ENCODE measurements at places on chromosomes 6 and 20.

DNA sequence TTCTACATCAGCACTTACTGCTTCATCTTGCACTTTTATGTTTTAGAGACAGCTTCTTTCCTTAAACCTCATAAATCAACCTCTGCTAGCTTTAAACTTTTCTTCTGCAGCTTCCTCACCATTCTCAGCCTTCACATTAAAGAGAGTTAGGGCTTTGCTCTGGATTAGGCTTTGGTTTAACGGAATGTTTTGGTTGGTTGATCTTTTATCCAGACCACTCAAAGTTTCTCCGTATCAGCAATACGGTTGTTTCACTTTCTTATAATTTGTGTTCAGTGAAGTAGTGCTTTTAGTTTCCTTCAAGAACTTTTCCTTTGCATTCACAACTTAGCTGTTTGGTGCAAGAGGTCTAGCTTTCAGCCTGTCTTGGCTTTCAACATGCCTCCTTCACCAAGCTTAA, 40.4 kb downstream of the DNAAF9 start:
- no peak for DNase-seq

GRCh38 chr20:63224412-63225081, 8.6 kb upstream of the YTHDF1 start:
- DNase-seq = no peak

GRCh38 chr6:151240036-151240685, 394 bp downstream of the AKAP12 start:
- DNase-seq = no peak

GRCh38 chr20:13158369-13158768, 62.7 kb upstream of the ISM1 start:
- no peak for DNase-seq

- no peak for DNase-seq
These were observed 187.0 kb downstream of the HDGFL1 start for GRCh38 chr6:22756365-22756764.

- DNase-seq = no peak
These were observed 357.0 kb downstream of the LAMA2 start for GRCh38 chr6:129239825-129240491.

- no peak for DNase-seq
These were observed 53.2 kb upstream of the NFATC2 start for GRCh38 chr20:51595744-51596143.

GRCh38 chr6:157537556-157537955, 156.6 kb downstream of the ZDHHC14 start:
- no peak for DNase-seq

- DNase-seq = no peak
These were observed 133.1 kb upstream of the PTPRT start for GRCh38 chr20:43322851-43323250.

DNA sequence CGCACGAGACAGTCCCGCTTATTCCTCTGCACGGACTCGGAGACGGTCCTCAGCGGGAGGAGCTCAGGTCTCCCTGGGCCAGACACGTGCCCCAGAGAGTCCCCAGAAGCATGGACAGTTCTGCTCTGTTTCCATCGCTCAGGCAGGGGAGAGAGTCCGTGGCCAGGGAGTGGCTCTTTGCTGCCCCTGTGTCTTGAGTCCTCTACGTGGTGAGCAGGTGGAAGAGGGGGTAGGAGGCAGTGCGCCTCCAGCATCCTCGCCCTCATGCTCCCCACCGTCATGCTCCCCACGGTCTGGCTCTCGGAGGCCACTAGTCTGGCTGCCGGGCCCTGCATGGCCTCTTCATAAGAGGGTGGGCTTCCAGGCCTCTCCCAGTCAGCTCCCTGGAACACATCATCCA, 8.9 kb downstream of the TAGAP start:
- no peak for DNase-seq

GRCh38 chr20:51633430-51633829, 90.9 kb upstream of the NFATC2 start:
- DNase-seq = no peak

- DNase-seq = no peak
These were observed 30.0 kb upstream of the EDN3 start for GRCh38 chr20:59270380-59270779.

DNA sequence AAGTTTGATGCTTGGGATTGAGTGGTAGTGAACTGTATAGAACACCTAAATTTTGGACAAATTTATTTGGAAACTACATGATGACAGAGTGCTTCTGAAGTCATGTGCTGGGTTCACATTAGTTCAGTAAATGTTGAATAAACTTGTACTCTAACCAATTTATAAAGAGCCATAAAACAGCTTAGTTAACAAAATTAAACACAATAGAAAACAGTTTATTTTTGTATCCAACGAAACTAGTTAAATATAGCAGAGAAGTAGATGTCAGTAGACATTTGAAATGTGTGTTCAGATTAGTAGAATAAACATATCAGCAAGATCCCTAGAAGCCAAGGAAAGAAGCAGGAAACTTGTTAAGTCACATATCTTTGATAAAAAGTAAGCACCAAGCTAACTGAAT, 32.1 kb downstream of the SCAF8 start:
- DNase-seq = no peak

DNA sequence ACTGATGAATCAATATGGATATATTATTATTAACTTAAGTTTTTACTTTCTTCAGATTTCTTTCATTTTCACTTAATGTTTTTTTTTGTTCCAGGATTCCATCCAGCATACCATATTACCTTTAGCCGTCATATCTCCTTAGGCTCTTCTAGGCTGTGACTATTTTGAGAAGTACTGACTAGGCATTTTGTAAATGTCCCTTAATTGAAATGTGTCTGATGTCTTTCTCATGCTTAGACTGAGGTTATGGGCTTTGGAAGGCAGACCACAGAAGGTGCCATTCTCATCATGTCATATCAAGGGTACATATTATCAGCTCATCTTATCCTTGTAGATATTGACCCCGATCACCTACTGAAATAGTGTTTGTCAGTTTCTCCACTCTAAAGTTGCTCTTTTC, 101.3 kb downstream of the FOXO3 start:
- DNase-seq = no peak

- DNase-seq = no peak
These were observed 121.6 kb downstream of the ISM1 start for GRCh38 chr20:13342469-13343242.

DNA sequence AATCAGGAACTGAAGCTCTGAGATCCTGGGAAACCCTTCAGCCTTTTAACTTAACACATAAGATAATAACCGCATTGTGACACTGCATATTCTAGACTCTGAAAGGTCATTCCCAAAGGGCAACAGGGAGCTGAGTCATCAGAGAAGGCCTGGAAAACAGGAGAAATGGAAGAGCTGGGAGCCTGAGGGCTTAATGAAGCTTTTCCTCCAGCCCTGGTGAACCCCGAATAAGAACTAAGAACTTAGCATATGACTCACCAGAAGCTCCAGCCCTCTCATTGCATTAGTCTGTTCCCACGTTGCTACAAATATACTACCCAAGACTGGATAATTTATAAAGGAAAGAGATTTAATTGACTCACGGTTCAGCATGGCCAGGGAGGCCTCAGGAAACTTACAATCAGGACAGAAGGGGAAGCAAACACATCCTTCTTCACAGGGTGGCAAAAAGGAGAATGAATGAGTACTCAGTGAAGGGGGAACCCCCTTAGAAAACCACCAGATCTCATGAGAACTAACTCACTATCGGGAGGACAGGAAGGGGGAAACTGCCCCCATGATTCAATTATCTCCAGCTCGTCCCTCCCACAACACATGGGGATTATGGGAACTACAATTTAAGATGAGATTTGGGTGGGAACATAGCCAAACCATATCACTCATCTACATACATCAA, 648.5 kb downstream of the TFAP2A start:
- DNase-seq = no peak

DNA sequence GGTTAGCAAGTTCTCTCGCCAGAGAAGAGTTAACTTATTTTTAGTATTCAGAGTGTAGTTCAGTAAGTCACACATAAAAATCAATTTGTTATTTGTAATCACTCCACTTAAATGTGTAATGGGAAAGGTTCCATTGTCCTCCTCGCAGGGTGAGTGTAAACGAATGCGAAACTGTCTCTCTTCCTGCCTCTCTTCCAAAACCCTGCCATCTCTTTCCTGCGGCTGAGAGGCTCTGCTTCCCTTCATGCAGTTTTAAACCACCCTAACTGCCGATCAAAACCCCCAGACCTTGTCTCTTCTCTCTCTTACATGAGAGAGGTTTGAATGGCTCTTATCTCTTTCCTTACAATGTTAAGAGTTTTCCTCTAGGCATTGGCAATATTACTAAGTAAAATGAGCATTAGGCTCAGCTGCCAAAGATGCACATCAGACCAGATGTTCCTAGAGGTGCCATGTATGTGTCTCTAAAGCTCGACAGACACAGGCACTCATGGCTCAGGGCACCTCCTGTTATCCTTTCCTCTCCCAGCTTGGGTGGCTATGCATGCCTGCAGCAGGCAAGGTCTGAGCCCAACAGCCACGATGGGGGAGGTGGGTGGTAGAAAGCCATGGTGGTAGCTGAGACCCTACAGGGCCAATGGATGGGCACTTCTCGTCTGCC, 91.2 kb downstream of the JARID2 start:
- DNase-seq = no peak

GRCh38 chr20:42179768-42180167, 561.6 kb upstream of the CHD6 start:
- no peak for DNase-seq

DNA sequence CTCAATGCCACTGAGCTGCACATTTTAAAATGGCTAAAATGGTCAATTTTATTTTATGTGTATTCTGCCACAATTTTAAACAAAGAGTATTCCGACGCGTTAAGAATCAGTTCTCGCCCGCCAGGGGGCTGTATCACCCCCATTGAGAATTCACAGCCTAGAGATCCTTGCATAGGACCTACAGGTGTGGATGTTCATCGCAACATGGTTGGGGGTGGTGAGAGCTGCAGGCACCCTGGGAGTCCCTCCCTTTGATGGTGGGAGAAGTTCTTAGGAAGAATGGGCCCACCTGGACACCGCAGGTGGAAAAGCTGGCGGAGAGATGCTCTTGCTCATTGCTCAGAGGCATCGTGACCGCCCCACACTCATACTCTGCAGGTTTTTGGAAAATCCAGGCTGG, 63.5 kb downstream of the SLC2A10 start:
- DNase-seq = no peak

DNA sequence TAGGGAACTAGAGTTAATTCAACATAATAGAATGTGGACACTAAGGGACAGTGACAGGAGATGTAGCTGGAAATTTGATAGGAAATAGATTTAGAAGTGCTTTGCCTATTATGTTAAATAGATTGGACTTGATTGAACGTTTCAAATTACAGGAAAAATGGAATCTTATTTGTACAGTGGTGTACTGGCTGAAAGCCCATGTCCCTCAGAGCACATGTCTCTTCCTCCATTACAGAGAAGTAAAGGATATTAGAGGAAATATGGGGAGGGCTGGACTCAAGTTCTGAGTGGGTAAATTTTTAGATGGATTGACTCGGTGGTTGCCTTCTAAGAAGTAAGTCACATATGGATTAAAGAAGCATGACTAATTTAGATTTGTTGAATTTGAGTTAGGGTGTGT, 11.4 kb downstream of the PKIB start:
- DNase-seq = no peak

- DNase-seq = no peak
These were observed 43.0 kb upstream of the CCR6 start for GRCh38 chr6:167079853-167080297.

DNA sequence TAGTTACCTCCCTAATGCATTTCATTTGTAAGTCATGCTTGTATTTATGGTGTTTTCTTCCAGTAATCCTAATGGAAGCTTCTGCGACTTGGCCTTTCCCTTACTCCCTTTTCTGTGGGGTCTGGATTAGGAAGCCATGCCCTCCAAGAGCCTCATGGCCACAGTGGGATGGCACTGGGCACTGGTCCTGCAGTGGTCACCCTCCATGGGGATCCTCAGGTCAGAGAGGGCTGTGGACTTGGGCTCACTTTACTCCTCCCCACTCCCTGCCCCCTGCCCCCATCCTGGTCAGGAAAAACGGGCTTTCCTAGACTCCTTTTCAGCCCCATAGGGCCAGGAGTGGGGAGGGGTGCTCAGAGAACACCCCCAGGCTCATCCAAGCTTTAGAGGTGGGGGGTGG, 49.9 kb downstream of the EBF4 start:
- DNase-seq = no peak

- no peak for DNase-seq
These were observed 37.6 kb downstream of the NR2E1 start for GRCh38 chr6:108203189-108204112.

DNA sequence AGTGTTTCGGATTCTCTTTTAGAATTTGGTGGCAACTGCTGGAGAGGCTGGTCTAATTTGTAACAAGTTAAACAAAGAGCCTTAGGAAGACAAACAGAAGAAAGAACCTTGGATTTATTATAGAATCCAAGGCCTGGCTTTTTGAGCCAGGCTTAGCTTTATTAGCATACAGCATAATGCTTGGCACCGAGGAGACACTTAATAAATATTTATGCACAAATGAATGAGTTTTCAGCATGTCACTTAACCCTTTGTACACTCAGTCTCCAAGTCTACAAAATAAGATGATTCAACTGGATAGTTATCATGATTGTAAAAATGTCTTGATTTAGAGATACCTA, 38.2 kb upstream of the AFDN start:
- DNase-seq = no peak

GRCh38 chr6:38352636-38353035, 287.1 kb downstream of the BTBD9 start:
- DNase-seq = no peak

DNA sequence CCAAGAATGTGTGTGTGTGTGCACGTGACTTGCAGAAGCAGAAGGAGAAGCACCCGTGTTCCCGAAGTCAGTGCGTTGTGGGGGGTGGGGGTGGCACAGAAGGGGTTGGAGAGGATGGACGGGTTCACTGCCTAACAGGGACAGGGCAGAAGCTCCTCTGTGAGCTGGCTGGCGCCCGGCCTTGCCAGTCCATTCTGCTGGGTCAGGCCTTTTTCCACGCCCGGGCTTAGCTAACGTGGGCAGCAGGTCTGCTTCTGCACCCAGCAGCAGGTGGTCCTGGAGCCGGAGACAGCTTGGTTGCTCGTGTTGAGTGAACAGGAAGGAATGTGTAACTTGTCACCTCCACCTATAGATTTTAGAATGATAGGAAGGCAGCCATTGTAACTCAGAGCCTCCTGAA, 374.4 kb downstream of the CDH4 start:
- DNase-seq = no peak

DNA sequence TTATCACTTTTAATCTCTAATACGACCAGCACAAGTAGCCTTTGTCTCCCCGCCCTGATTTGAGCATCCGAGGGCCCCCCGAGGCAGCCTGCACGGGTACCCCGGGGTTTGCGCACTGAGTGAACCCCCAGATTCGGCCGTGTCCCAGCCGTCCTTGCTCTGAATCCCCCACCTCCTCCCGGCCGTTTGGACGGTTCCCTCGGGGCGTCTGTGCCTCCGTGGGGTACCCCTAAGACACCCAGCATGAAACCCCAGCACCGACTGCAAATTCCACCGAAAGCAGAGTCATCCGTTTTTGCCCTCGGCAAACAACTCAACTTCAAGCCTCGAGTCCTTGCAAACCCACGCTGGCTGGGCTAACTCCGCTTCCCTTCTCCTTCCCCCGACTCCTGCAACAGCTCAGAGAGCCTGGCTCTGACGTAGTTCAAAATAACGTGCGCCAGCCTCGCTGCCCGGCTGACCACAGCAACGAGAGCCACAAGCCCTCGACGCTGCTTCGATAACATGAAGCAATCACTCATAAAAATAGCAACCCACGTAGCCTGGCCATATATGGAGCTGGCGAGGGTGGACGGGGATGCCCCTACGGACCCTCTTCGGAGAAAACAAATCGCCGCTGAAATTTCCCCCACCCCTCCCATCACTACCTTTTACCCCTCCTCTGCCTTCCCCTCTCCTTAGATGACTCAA, 764 bp upstream of the SNAP25 start:
- no peak for DNase-seq

Data from activated CD4-positive, alpha-beta T cell treated with anti-CD3 and anti-CD28 coated beads for 1 hour (primary cell).